ENCODE measurements at places on chromosomes 2 and 18.

DNA sequence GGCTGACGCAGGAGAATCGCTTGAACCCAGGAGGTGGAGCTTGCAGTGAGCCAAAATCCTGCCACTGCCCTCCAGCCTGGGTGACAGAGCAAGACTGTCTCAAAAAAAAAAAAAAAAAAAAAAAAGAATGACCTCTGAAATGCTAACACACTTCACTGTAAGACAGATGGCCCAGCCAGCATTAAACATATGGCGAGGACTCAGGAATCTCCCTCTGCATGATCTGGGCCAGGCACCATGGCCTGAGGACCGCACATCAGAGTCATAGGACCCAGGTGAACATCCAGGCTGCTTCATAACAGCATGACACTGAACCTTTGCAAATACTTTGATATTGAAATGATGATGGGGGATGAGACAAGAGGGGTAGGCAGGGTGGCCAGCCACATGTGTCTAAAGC is 56.1 kb upstream of the DNMT3A start:
- no peak for DNase-seq

DNA sequence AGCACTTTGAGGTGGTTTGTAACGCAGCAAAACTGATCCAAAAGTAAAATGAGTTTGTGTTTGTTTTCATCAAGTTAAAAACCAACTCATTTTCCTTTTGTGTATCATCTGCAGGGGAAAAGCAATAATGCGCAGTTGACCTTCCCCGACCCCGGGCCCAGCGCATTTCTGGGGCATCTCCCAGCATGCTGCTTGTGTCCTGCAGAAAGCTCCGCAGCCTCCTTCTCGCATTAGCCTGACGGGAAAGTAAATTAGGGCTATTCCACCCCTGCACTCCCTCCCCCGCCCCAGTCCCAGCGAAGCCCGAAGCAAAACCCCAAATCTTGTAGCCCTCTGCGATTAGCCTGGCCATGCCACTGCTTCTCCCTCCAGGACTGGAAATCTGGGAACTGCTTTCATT is 82.0 kb upstream of the PPM1B start:
- no peak for DNase-seq

DNA sequence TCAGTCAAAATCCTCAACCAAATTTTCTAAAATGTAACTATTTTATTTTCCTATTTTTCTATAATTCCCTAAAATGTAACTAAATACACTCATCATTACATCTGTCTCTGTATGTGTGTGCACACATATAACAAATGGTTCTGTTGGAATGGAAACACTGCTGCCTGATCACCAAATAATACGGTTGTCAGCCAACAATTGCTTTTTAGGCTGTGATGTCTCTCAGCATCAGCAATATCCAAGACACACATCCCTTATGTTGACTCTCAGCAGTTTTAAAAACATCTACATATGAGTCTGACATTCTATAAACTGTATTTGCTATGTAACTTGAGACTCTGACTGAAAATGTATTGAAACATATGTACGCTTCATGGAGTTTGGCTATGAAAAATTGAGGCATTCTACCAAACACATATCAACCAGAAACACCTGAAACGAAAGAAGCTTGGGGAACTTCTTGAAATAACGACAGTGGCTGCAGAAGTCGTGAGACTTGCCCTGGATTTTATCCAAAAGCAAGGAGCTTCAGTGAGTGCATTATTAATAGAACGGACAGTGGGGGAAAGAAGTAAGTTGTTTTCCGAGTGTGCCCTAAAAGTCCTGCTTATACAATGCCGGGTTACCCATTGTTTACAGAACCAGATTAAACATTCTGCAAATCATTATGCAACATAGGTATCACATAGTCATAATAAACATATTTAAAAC is 110.2 kb upstream of the ITGB6 start:
- no peak for DNase-seq

- DNase-seq: no peak
These were observed 880.0 kb downstream of the LRRTM4 start for GRCh38 chr2:76642129-76642528.
